Calu3 (cell line): ENCODE measurements at places on chromosomes 3 and 15. TPM values are rescaled to one million over a fixed set of nuclear protein-coding genes. Genes with fewer than 3 reads are reported as not detected.

SI gene
- not detected in 2 replicates for total RNA-seq

GP5 gene
- 0.10 and 0.21 TPM in 2 replicates for total RNA-seq

LRRK1 gene
- total RNA-seq: 20.1 and 21.3 TPM in 2 replicates

UNC13C gene
- 0.32 and 0.38 TPM in 2 replicates for total RNA-seq

DNA sequence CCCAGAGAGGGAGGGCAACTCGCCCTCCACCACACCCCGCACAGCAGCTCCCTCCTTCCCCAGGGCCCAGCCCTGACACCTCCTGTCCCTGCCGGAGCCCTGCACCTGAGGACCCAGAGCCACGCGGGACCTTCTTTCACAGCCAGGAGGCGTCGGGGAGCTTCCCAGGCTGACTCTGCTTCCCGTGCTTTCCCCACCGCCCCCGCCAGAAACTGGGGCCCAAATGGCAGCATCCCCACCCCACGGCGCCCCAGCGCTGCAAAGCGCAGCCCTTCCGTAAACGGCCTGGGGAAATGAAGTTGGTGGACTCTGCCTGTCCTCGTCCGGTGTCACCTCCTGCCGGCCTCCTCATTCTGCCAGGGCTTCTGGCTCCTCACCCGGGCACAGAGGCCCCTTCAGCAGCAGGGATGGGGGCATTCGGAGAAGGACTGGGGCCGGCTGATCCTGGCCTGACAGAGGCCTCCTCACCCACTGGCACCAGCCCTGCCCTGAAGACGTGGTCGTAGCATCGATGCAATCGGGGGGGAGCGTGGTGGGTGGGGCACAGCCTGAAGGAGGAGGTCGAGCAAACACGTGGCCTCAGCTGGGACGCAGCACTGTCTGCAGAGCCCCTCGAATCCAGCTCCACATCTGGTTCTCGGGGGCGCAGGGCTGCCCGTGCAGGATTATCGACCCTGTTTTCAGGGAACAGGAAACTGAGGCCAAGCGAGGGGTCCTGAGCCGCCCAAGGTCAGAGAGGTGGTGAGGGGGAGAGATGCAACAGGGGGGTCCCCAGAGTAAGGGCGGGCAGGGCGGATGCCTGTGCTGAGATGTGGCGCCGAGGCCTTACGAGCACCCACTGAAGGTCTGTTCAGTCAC lies 235.4 kb downstream of the XXYLT1 start:
- H3K4me1 ChIP-seq: peaks cover 58% of the 10 kb centered on the region
- H3K36me3 ChIP-seq: no peaks in the 10 kb centered on the region
- no peak overlapping the region for H3K4me3 ChIP-seq
- no peaks in the 10 kb centered on the region for H3K27me3 ChIP-seq

- H3K4me1 ChIP-seq: peaks cover 21% of the 10 kb centered on the region
- no peak for DNase-seq
- no peak overlapping the region for H3K4me3 ChIP-seq
Measured at GRCh38 chr3:188472336-188472735, 318.4 kb downstream of the LPP start.

DNA sequence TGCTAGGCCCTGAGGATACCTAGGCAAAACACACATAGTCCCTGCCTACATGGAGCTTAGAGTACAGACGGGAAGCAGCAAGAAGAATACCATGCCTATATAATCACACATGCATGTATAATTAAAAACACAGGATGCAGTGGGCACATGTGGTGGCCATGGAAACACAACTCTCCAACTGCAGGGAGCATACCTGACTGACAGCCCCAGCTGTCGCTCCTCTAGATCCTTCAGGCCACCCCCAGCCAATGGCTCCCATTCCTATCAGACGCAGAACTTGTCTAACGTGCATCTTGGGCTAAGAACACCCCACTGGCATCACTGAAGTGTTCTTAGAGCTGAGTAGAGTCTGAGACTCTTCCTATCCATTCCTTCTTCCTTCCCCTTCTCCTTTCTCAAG lies 125.5 kb upstream of the FRMD4B start:
- H3K27me3 ChIP-seq: no peaks in the 10 kb centered on the region
- H3K4me1 ChIP-seq: no peaks in the 10 kb centered on the region
- H3K27ac ChIP-seq: no peak overlapping the region
- H3K36me3 ChIP-seq: no peaks in the 10 kb centered on the region
- no peak overlapping the region for H3K4me3 ChIP-seq

GRCh38 chr3:54120657-54121413 lies 1.5 kb upstream of the CACNA2D3 start:
- H3K27me3 ChIP-seq: peaks cover 77% of the 10 kb centered on the region
- H3K27ac ChIP-seq: no peak overlapping the region
- peak; percentile 16 for DNase-seq

DNA sequence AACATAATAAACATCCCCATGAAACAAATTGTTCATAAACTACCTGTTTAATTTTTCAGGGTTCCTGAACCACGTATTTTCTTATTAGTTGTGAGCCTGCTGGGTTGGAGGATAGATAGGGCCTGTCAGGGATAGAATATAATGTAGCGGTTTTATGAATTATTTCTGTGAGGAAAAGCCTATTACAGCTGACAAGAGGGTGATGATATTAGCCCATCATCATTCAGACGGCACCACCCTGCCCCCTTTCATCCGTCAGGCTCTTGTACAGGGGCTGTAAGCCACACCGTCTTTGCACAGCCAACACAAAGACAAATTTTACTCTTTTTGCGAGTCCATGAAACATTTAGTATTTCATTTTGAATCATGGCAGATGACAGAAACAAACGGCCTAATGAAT lies 335.3 kb upstream of the TMCO5A start:
- H3K36me3 ChIP-seq: no peaks in the 10 kb centered on the region
- H3K4me1 ChIP-seq: no peaks in the 10 kb centered on the region
- H3K4me3 ChIP-seq: no peak overlapping the region
- H3K27me3 ChIP-seq: no peaks in the 10 kb centered on the region
- no peak for DNase-seq

DNA sequence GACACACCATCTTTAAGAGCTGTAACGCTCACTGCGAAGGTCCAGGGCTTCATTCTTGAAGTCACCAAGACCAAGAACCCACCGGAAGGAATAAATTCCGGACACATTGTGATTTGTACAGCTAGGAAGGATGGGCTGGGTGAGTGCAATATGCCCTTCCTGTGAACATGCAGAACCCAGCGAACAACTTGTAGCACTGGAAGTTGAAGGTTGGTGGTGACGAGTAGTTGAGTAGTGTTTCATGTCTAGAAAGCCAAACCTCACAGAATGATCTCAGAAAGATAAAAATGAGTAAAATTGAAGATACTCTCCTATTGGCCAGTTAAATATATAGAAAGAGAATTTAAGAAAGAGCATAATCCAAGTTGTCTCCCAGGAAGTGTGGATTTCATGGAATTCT lies 462.2 kb upstream of the CFAP20DC start:
- no peak overlapping the region for H3K4me3 ChIP-seq
- no peak for DNase-seq
- H3K4me1 ChIP-seq: no peaks in the 10 kb centered on the region
- H3K27me3 ChIP-seq: no peaks in the 10 kb centered on the region
- H3K27ac ChIP-seq: no peak overlapping the region

- no peaks in the 10 kb centered on the region for H3K4me1 ChIP-seq
- H3K27me3 ChIP-seq: peaks cover 12% of the 10 kb centered on the region
- no peak overlapping the region for H3K4me3 ChIP-seq
Measured at GRCh38 chr3:73465926-73466325, 158.8 kb downstream of the PDZRN3 start.

DNA sequence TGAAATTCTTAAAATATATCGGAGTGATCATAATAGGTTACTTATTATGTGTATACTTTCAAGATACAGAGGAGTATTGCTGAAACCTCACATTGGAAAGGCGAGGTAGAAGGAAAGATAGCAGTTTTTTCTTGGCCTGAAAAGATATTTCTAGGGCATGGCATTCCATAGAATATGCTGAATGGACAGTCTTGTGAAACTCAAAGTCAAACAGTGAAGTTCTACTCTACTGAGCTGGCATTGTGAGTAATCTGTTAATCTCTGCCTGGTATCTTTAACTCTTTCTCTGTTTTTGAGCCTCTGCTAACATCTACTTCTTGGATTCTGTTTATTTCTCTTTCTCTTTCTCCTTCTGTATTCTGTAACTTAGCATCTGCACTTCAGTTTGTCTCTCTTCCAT lies 176.3 kb upstream of the ZBTB20 start:
- no peaks in the 10 kb centered on the region for H3K36me3 ChIP-seq
- H3K27me3 ChIP-seq: peaks cover 37% of the 10 kb centered on the region
- no peaks in the 10 kb centered on the region for H3K4me1 ChIP-seq
- no peak for DNase-seq

GRCh38 chr3:148790851-148791735 lies 36.5 kb upstream of the CPB1 start:
- peak; percentile 26 for DNase-seq
- no peaks in the 10 kb centered on the region for H3K27me3 ChIP-seq
- no peaks in the 10 kb centered on the region for H3K36me3 ChIP-seq
- H3K4me3 ChIP-seq: no peak overlapping the region
- no peak overlapping the region for H3K27ac ChIP-seq

DNA sequence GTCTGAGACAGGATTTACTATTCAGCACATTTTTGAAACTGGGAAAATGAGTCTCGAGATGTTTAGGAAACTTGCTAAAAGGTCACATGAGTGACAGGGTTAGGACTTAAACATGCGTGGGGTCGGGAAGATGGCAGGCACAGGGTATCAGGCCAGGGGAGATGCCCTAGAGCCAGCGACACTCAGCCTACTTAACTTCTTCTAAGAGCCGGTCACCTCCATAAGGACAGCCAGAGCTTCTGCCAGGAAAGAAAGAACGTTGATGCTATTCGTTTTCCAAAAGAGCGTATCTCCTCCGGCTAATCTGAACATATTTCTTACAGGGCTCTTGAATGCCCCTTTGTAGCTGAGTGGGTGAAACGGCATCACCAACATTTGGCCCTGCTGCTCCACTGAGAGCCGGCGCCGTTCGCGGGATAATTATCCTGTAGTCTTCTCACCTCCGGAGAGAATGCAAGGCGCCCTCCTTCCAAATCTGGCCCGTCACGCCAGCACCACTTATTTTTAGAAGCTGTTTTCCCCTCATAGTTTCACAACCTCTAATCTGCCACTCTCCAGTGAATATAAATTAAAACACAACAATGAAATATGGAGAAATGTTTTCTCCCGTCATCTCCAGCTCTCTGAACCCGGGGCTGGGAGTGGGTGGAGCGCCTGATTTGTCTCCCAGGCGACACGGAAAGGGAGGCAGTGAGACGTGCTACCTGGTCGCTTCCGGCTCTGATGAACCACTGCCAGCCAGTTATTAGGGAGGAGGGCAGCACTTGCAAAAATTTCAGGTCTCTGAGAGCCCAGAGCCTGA lies 58.5 kb downstream of the LIPC start:
- no peak overlapping the region for H3K27ac ChIP-seq
- no peaks in the 10 kb centered on the region for H3K36me3 ChIP-seq
- no peak overlapping the region for H3K4me3 ChIP-seq
- H3K27me3 ChIP-seq: no peaks in the 10 kb centered on the region

DNA sequence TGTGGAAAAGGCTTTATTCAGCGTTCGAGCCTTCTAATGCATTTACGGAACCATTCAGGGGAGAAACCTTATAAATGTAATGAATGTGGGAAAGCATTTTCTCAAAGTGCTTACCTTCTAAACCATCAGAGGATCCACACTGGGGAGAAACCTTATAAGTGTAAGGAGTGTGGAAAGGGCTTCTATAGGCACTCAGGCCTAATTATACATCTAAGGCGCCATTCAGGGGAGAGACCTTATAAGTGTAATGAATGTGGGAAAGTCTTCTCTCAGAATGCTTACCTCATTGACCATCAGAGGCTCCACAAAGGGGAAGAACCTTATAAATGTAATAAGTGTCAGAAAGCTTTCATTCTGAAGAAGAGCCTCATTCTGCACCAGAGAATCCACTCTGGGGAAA lies 6.2 kb upstream of the ZNF35 start:
- no peak overlapping the region for H3K4me3 ChIP-seq
- no peak for DNase-seq
- no peaks in the 10 kb centered on the region for H3K27me3 ChIP-seq
- H3K36me3 ChIP-seq: peaks cover 20% of the 10 kb centered on the region

- no peaks in the 10 kb centered on the region for H3K4me1 ChIP-seq
- H3K4me3 ChIP-seq: no peak overlapping the region
- no peak for DNase-seq
- peaks cover 80% of the 10 kb centered on the region for H3K27me3 ChIP-seq
- no peak overlapping the region for H3K27ac ChIP-seq
Measured at GRCh38 chr3:134704133-134704532, 53.3 kb upstream of the KY start.

- no peak within 1 kb of the TSS for H3K27ac ChIP-seq
- no peak for DNase-seq
- no peaks in the 10 kb centered on the region for H3K27me3 ChIP-seq
- no peaks in the 10 kb centered on the region for H3K36me3 ChIP-seq
Measured at GRCh38 chr15:33968224-33968623, at the start of gene CHRM5. Gene CHRM5, plus strand, starts transcription at chr15:33968497. Its CDS starts 94,221 bp downstream, at chr15:34062718.

DNA sequence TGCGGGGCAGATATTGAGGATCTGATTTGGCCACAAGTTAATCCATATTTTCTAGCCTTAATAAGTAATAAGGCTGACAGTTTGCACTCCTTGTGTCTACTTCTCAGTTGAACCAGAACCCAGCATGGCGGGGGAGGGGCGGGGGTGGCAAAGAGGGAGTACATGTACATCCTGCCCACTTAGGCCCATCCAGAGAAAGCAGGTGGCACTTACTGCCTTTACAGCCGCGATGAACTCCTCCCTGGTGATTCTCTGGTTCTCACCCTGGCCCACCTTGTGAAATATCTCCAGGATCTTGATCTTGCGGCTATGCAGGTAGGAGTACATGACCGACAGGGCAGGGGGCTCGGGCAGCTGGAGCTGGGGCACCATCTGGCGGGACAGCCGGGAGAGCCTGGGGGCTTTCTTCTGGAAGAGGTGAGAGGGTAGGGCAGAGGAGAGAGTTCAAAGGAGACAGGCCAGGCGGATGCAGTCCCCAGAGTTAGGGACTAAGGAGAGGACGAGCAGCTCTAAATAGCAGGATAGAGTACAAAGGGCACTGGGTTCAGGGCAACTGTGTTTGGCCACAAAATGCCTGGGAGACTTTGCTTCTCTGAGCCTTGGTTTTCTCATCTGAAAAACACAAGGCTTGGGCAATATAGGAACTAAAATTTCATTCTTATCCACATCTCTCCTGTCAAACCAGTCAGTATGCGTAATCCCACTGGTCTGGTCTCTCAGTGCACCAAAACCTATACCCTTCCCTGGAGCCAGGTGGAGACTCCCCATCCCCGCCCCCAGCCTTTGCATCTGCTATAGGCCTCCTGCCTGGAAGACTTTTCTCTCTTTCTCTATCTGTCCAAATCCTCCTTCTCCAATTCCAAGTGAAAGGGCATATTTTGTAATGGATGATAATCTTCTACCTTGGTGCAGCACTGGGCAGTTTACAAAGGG lies 10.1 kb downstream of the EFCAB12 start:
- H3K27me3 ChIP-seq: no peaks in the 10 kb centered on the region
- H3K36me3 ChIP-seq: no peaks in the 10 kb centered on the region
- H3K27ac ChIP-seq: no peak overlapping the region
- no peak overlapping the region for H3K4me3 ChIP-seq

DNA sequence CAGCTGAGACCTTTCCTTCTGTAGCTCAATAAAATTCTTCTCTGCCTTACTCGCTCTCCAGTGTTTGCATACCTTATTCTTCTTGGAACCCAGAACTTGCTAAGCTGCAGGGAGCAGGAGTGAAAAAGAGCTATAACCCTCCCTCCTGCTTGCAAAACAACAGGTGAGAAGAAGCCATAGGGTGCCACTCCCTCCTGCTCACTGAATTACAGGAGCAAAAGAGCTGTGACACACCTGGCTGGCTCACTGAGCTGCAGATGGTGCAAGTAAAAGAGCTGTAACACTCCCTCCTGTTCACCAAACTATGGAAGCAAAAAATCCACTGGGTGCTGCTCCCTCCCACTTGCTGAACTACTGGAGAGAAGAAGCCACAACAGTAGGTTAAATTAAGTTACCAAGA lies 44.2 kb upstream of the C2CD4B start:
- H3K27ac ChIP-seq: peak overlapping the region; percentile 85
- DNase-seq: peak; percentile 61
- peak overlapping the region; percentile 65 for H3K4me3 ChIP-seq
- H3K36me3 ChIP-seq: peaks cover 26% of the 10 kb centered on the region
- H3K27me3 ChIP-seq: no peaks in the 10 kb centered on the region
- H3K4me1 ChIP-seq: peaks cover 31% of the 10 kb centered on the region
